ENCODE measurements at places on chromosomes 3 and 15.

DNA sequence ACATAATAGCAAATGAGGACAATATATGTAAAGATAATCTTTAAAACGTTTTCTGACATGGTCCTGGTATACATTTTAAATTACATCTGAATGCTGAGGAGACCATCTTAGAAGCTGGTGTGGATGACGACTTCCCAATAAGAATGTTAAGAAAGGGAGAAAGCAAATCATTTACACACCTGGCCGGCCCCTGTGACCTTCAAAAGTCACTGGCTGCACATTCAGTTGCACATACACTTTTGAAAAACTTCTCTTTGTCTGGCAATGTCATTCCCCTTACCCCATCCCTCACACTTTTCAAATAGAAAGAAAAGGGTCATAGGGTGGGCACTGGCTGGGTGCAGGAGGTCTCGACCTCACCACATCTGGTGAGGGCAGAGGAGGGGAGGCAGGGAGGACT lies 391.0 kb downstream of the MECOM start:
- no peak for DNase-seq

DNA sequence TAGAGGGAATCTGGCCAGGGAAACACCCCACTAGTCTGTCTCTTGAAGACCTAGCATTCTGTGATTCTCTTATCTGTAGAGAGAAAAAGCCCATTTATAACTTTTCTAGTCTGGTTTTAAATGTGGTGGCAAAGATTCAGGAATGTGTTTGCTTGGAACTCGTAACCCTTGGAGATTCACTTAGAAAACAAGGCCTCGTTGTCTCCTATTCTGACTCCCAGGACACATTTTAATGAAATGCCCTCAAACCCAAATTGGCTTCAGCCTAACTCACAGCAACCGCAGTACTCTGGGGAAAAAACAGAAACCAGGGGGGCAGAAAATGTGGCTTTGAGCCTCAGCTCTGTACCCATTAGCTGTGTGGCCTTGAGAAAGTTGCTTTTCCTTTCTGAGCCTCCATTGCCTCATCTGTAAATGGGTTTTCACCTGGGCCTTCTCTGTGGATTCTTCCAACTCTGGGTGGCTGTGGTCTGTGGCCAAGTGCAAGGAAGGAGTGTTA lies 36.5 kb downstream of the RPLP1 start:
- no peak for DNase-seq

GRCh38 chr3:29646043-29646442 lies 365.2 kb downstream of the RBMS3 start:
- no peak for DNase-seq

DNA sequence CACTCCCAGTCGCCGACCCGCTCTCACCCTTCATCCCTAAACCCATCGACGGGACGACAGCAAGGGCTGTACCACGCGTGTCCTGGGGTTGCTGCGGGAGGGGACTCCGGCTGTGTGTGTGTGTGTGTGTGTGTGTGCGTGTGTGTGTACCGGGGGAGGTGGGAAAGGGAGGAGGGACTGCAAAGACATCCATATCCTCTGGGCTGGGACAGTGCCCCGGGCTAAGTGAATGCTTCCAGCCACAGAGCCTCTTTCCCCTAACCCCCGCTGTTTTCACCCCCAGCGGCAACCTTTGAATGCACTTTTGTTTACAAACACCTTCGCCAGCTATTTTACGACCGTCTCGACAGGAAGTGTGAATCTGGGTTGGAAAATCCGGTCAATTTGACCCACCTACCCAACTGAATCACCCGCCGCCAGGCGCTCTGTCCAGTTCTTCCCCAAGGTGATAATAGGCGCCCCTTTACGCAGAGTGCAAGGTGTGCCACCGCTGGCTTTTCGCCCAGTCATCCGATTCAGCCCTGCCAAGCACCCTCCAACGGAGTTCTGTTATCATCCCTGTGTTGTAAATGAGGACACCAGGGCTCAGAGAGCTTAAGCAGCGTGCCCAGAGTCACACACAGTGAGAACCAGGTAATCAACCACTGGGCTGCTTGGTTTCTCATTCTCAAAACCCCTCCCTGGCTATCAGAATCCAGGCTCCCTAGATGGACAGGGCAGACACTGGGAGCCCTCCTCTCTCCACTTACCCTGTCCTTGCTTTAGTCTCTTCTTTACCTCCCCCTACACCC lies 739 bp upstream of the AMOTL2 start:
- no peak for DNase-seq

GRCh38 chr3:149964291-149964690 lies 6.4 kb downstream of the PFN2 start:
- DNase-seq = no peak

DNA sequence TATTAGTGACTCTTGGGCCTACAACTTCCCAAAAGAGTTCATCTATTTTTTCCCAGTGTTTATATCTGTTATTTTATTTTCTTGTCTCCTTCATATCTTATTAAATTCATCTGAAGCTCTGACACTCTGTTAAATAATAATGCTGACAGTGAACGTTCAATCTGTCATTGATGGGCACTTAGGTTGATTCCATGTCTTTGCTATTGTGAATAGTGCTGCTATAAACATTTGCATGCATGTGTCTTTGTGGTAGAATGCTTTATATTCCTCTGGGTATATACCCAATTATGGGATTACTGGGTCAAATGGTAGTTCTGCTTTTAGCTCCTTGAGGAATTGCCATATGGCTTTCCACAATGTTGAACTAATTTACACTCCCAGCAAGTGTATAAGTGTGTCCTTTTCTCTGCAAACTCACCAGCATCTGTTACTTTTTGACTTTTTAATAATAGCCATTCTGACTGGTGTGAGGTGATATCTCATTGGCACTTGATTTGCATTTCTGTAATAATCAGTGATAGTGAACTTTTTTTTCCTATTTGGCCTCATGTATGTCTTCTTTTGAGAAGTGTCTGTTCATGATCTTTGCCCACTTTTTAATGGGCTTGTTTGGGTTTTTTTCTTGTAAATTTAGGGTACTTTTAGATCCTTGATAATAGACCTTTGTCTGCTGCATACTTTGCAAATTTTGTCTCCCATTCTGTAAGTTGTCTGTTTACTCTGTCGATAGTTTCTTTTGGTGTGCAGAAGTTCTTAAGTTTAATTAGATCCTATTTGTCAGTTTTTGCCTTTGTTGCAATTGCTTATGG lies 122.5 kb downstream of the LEKR1 start:
- DNase-seq = no peak

DNA sequence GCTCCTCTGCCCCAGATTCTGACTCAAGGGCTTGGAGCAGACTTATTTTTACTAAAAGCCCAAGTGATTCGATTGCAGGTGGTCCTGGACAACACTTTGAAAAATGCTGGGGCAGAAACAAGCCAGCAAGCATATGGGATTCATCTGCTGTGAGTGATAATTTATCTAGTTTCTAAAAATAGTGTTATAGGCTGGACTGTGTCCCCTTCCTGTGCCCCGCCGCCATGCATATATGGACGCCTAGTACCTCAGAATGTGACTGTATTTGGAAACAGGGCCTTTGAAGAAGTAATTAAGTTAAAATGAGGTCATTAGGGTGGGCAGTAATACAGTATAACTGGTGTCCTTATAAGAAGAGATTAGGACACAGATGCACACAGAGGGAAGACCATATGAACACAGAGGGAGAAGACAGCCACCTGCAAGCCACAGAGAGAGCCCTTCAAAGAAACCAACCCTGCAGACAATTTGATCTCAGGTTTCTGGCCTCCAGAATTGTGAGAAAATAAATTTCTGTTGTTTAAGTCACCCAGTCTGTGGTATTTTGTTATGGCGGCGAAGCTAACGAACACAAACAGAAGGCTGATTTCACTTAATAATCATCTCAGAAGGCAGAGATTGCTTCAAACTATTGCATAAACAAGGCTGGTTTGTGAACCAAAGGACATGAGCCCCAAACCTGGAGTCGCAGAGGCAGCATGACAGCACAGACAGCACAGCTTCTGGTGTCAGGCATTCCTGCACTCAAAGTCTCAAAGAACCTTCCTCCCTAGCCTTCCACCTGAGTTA lies 59.1 kb downstream of the CCNL1 start:
- no peak for DNase-seq

DNA sequence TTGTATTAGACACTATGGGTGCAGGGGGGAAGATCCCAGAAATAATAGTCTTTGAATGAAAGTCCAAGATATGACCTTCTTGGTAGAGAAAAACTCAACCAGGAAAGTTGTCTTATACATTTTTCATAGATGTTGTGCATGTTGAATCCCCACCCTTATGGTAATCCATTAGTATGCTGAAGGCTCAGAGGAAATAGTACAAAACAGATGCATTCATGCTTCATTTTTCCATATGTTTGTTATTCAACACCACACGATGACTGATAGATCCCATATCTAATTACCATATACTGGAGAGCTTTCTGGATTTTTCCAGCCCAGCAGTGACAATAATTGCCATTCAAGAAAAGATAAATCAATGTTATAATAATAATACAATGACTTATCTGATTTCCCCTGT lies 487.4 kb downstream of the FGF12 start:
- no peak for DNase-seq

- no peak for DNase-seq
Measured at GRCh38 chr3:89560568-89560967, 453.1 kb downstream of the EPHA3 start.

- no peak for DNase-seq
Measured at GRCh38 chr15:92326236-92326635, 67.4 kb upstream of the ST8SIA2 start.

DNA sequence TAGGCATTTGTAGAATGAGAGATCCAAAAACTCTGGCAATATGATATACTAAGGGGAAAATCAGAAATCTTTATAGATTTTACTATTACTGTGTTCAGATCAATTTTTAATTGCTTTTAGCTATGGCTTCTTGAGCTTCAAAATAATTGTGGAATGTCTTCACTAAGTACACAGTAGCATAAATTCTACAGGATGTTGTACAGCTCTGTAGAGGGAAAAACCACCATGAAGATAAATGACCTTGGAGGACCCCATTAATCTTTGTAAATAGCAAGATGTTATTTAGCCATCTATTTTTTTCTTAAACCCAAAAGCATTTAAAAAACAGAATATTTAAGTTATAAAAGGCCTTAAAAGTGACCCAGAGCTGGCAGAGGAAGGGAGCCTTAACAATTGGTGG lies 43.9 kb upstream of the FNDC3B start:
- DNase-seq = no peak

DNA sequence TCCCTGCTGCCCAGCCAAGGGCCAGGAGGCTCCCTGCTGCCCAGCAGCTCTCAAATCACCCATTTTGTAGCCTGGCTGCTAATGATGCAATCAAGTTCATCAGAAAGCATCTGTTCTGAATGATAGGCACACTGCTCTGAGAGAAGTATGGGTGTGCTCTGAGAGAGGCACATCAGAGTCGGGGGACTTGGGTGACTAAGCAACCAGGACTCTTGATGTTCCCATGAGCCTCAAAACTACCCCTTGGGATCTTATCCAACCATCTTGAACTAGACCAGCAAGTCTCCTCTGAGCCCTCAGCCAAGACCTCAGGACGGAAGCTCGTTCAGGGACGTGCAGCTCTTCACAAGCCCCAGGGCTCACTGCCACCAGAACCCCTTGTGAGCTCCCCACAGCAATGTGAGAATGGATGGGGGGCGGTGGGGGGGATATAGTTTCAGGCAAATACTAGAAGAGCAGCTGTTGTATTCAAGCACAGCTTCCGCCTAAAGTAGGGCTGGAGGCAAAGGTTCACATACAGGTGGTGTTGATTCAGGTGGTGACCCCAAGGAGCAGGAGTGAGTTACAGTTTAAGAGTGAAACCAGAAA lies 52.2 kb upstream of the HES1 start:
- no peak for DNase-seq

DNA sequence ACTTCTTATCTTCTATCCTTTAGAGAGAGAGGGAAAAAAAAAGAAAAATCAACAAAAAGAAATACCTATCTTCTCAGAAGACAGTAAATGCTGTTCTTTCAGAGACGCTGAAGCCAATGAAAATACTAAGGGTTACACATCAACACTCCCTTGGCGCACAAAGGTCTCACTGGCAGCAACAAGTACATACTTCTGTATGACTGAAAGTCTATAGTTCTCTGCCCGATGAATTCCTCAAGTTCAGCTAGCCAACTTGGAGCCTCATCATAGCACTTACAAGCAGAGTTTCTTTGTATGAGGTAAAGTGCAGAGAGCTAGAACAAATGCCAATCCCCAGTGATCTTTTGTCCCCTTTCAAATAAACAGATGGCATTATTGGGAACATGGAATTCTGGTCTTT lies 62.7 kb downstream of the CPNE4 start:
- no peak for DNase-seq

GRCh38 chr15:80684697-80685096 lies 10.4 kb upstream of the ABHD17C start:
- DNase-seq = no peak

GRCh38 chr15:39661776-39662175 lies 80.9 kb downstream of the THBS1 start:
- no peak for DNase-seq

DNA sequence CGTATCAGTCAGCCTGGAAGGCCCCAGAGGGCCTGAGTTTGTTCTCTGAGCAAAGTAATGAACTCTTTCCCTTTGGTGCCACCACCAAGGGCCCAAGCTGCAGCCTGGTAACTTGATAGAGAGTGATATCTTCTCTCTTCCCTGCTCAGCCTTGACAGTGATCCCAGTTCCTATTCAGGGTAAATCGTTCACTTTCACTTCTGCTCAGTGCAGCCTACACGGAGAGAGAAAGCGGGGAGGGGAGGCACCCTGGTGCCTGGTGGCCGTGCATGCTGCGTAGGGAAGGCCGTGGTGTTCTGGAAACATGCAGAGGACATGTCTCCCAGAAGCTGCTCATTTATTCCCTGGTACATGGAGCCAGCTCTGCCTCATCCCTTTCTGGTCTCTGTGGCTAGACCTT lies 54.9 kb downstream of the KIF9 start:
- DNase-seq = no peak

DNA sequence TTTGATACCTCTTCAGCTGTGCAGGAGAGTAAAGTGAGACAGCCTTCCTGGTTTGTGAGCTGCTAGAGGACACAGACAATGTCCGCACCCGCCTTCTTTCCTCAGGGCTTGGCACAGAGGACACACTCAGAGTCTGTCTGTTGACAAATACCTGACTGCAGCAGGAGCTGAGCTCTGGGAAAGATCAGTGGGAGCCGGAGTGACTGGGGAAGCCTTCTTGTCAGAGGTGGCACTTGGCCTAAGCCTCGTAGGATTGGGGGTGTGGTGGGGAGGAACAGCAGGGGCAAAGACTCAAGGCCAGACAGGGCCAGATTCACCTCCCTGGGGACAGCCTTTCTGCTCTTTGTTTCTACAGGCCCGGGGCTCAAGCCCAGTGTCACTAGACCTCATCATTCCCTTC lies 3.3 kb upstream of the IL17RC start:
- DNase-seq = no peak

GRCh38 chr3:30350011-30350410 lies 256.4 kb upstream of the TGFBR2 start:
- no peak for DNase-seq

DNA sequence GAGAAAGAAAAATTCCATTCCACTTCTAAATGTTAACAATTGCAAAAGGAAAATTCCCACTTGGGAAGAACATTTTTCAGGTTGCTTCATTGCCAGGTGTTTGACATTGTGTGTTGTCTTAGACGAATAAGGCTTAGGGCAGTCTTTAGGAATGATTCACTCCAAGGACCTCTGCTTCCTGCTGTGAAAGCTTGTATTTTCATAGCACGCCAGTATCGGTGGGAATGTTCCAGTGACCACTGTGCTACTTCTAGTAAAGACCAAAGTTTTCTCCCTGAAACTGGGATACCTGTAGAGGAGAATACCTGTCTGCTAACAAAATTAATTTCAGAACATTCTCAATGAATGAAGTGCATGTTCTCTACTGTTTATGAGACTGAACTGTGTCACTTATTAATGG lies 64.1 kb downstream of the CDIN1 start:
- DNase-seq = no peak
